Fibroblast of skin of left quadriceps (primary cell): ENCODE measurements at places on chromosomes 2 and 18.

DNA sequence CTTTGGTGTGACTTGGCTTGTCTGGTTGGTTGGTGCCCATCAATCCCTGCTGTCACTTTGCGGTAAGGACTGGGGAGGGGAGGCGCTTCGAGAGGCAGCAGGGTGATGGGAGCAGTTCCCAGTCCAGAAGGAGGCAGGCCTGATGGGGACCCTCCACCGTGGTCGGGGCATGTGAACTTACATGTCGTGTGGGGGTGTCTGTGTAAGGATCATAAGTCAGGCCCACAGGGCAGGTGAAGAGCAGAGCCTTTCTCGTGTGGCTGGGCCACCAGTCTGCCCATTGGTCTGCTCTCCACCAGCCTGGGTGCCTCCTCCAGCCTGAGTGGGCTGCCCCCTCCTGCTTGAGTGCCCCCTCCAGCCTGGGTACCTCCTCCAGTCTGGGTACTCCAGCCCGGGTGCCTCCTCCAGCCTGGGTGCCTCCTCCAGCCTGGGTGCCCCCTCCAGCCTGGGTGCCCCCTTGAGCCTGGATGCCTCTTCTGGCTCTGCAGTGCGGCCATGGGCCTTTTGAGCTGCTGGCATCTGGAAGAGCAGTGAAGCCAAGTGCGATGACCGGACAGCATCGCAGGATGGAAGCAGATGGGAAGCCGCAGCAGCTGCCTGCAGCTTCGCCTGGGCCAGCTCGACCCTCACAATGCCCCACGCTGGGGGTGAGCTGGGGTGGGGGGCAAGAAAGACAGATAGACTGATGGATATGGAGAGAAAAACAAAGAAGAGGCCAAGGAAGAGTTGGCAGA is 25.0 kb downstream of the ATOH8 start:
- no peak for DNase-seq

- DNase-seq, result no peak
Observed at GRCh38 chr2:216235462-216235861, 126.3 kb downstream of the XRCC5 start.

- no peak for DNase-seq
Observed at GRCh38 chr2:127359520-127359919, 28.3 kb downstream of the MAP3K2 start.

GRCh38 chr2:156383798-156384197 is 51.3 kb upstream of the NR4A2 start:
- no peak for DNase-seq

DNA sequence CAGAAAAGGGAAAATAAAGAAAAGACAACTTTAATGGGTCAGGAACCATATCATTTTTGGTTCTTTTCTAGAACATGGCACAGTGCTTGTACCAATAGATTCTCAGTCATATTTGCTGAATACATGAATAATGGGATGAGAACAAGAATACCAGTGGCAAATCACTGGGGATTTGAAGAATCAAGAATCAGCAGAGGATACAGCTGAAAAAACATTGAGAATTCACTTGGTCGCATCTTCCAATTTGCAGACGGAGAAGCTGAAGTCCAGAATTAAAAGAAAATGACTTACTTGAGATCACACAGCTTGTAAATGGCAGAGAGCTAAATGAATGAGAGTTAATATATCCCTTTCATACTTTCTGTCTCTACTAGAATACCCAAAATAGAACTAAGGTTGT is 362.2 kb downstream of the RAD51AP2 start:
- no peak for DNase-seq

DNA sequence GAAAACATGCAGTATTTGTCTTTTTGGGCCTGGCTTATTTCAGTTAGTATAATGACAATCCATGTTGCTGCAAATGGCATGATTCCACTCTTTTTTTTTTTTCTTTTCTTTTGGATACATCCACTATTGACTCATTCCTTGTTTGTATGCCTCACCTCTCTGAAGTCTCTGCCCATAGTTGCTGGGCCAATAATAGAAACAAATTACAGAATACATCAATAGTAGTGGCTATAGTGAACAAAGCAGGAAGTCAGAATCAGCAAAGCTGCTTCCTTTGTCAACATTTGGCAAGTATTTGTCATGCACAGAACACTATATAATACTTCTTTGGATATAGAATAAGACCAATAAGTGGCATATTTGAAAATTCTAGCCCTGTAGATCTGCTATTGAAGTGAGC is 609.7 kb downstream of the STK39 start:
- no peak for DNase-seq

DNA sequence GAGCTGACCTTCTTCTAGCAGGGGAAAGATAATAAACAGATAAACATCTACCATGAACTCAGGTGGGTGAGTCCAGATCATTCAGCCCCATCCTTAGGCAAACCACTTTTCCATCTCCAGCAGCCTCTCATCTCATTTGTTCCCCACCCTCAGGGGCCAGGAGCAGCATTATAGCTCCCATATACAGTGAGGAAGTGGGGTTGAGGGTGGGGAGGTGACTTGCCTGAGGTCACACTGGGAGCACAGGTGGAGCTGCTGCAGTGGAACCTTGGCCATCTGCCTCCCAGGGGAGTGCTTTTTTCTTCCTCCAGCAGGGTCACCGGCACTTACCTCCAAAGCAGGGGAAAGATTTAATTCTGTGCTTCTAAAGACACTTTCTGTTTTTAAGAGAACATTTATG is 212.5 kb upstream of the SMAD2 start:
- DNase-seq, result no peak

DNA sequence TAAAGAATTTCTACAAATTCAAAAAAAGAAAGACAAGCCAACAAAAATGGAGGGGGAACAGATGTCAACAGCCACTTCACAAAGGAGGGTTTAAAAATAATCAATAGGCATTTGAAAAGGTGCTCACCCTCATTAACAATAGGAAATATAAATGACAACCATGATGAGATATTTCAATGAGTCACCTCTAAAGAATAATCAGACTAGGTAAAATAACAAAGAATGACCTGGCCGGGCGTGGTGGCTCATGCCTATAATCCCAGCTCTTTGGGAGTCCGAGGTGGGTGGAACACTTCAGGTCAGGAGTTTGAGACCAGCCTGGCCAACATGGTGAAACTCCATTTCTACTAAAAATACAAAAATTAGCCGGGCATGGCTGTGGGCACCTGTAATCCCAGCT is 133.6 kb downstream of the KCNE4 start:
- no peak for DNase-seq

GRCh38 chr2:109427661-109428091 is 186.1 kb downstream of the SEPTIN10 start:
- DNase-seq, result no peak

- DNase-seq, result no peak
Observed at GRCh38 chr2:161586517-161587167, 37.6 kb upstream of the SLC4A10 start.

DNA sequence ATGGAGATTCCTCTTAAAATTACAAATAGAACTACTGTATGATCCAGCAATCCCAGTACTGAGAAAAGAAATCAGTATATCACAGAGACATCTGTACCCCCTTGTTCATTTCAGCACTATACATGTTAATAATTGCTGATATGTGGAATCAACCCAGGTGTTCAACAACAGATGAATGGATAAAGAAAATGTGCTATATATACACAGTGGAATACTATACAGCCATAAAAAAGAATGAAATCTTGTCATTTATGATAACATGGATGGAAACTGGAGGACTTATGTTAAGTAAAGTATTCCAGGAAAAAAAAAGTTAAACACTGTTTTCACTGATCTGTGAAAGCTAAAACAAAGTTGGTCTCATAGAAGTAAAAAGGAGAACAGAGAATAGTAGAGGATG is 124.7 kb downstream of the TAF4B start:
- DNase-seq, result no peak

DNA sequence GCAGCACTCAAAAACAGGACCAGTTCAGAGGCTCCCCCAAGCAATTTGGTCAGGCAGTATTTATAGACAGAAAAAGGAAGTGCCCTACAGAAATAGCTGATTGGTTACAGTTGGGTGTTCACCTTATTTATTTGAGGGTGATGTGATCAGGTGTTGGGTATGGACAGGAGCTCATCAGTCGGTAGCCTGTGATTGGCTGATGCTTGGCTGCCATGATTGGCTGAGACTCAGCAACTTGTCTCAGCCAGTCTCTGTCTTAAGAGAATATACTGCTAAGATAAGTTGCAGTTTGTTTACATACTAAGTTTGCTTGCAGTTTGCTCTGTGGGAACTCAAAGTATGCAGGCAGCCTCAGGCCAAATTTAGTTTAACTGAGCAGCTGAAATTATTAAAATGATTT is 9.4 kb downstream of the ABCG8 start:
- DNase-seq, result no peak

GRCh38 chr2:159653962-159654361 is 37.6 kb upstream of the BAZ2B start:
- no peak for DNase-seq

DNA sequence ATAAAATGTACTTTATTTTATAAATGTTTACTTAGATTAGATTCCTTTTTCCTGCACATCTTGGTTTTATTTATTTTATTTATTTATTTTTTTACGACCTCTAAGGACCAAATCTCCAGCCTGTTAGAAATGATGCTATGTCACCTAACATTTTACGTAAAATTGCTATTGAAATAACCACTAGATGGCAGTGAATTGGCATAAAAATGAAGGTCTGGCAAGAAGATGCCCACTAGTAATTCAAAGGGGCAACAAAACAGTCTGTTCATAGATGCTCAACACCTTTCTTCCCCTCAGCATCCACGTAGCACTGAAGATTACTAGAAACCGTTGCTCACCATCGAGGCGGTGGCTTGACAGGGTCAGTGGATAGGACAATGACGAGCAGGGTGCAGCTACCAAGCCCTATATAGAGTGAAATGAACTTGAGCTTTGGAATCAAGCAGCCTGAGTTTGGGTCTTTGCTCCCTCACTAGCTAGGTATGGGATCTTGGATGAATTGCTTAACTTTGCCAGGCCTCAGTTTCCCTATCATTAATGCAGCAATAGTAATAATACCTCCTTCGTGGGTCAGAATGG is 128.7 kb upstream of the L3MBTL4 start:
- no peak for DNase-seq

DNA sequence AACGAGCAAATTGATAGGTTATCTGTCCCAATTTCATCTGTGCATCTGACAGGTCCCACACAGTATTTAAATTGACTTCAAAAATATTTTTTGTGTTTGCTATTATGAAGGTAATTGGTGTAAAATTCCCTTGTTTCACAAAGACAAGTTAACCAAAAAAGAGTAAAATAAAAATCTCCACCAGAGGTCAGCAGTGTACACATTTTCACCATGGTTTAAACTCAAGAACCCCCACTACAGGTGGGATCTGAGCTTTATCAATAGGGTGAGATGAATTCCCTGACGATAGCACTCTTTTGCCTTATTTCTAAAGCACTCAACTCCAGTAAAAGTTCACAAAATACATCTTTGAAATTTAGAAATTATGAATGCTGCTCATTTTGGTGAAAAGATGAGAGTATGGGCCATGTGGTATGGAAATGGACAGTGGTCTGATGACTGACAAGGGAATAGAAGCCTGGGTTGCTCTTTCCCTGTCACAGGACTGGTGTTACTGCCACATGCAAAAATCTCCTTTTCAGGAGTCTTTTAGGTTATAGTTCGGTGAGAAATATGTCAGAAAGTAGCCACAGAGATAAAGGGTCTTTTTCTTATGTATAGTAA is 68.0 kb downstream of the SERPINB8 start:
- DNase-seq, result peak; percentile 4

DNA sequence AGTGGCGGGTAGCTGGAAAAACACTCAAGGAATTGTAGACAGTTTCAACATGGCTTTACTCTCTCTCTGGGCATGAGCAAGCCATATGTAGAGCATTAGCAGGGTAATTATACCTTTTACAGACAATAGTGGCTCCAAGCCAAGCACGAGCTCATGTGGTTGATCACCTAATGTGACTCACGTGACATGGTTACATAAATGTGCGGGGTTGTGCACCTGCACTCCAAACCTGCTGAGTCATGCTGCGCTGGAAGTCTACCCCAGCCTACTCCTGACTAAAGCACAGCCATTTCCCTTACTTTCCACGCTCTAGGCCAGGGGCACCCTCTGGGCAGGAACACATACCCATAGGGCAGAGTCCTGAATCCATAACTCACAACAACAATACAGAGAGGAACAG is 232.8 kb downstream of the MBD5 start:
- DNase-seq, result no peak

DNA sequence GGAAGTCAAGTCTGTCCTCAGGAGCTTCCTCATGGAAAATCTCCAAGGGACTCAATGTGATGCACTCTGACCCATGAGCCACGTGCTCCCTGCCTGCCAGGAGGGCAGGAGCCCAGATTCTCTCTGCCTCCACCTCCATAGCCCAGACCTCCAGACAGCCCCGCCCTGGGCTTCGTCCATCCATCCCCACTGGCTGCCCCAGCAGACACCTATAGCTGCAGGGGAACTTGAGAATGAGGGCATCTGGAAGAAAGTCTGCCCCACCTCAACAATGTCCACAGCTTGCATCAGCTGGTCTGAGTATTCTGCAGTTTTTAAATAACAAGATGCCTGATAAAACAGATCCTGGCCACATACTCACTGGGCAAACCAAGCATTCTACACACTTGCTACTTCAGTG is 418.8 kb upstream of the SMIM21 start:
- no peak for DNase-seq

GRCh38 chr2:226799211-226799975 is at the start of gene IRS1:
TSS of gene IRS1 (minus strand) at chr2:226799820. CDS start at chr2:226798738, 1,082 bp downstream.
- DNase-seq, result peak; percentile 72

DNA sequence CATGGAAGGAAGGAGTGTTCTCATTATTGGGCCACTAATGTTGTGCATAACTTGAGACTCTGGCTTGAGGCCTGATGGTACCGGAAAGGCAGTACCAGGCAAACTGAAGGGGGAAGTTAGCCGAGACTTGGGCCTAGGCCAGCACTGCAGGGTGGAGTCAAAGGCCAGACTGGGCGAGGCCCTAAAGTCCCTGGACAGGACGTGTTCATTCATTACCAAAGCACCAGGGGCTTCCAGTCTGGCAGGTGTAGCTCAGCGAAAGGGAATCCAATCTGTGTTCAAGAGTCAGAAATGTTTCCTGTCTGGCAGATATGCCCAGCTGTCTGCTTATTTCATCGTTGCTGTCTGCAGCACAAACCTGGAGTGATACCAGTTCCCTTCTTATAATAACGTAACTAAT is 4.7 kb upstream of the ITSN2 start:
- no peak for DNase-seq

- DNase-seq, result no peak
Observed at GRCh38 chr2:134713176-134713575, 5.6 kb downstream of the TMEM163 start.
